ENCODE measurements at places on chromosomes 13 and 19.

DNA sequence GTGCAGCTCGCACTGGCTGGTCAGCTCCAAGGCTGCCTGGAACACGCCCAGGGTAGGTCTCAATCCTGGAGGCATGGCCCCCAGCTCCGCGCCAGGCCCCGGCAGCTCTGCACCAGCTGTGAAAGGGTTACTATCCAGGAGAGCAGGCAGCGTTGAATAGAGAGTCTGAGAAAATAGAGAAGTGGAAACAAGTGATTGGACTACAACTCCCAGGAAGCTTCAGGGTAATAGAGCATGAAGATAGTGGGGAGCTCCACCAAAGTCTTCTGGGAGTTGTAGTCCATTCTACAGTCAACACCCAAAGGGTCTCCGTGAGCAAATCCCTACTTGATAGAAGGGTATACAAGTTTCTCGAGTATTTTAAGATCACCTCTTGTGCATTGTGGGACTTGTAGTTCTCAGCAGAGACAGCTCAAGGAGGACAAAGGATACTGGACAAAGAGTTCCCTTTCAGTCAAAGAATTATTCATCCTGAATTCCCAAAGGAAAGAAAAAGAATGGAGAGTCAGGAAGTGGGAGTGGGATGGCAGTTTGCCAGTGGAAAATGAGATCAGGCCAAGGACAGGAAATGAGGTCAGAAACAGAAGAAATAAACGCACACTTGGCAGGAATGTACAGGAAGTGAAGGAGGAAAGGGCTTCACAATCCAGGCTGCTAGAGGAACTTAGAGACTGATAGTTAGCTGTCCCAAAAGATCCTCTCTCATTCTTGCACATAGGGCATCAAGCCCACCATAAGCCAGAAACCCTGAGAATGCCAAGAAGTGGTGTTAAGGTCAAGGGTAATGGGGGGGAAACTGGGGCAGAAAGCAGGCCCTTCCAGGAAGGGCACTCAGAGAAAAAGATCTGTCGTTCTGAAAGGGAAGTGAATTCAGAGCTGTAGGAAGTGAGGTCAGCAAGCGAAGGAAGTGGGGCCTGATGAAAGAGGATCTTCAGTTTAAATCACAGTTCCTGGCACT, 5.5 kb upstream of the MAMSTR start:
- DNase-seq = no peak

DNA sequence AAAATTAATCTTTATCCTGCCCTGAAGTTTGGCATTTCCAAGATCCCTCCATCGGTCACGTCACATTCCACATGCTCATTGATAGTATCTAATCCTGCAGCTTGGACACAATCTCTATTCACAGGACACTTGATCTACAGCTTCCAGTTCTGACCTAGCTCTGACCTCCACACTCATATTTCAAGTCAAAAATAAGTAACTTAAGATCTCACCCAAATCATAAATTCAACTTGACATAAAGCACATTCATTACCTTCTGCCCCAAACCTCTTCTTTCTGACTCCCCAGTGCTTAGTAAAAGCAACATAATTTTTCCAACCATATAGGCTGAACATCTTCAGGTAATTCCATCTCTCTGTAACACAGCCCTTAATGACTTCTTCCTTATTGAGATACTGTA, 880.2 kb downstream of the PCDH9 start:
- no peak for DNase-seq

GRCh38 chr19:29664753-29665214, 477 bp upstream of the PLEKHF1 start:
- no peak for DNase-seq

- DNase-seq = no peak
Measured at GRCh38 chr13:110001670-110002275, 215.4 kb upstream of the IRS2 start.
